Activated CD4-positive, alpha-beta T cell treated with anti-CD3 and anti-CD28 coated beads, Interleukin-2, amount 50 U/mL, for 48 hours (primary cell): ENCODE measurements at places on chromosomes 2 and 18.
A peak's percentile ranks its signal among the peaks of the same experiment; 100 is the strongest.

DNA sequence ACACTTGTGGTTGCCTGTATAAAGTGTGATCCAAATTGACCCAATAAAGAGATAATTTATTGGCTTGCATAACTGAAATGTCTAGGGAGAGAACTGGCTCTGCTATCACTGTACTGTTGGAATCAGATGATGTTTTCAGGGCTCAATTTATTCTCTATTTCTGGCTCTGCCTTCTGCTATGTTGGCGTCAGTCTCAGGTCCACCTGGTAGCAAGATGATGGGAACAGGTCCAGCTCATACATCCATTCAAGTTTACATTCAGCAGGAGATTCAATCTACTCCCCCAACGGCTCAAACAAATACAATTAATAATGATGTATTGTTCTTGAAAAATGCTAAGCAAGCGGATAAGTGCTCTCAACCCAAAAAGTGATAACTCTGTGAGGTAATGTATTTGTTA lies 297.7 kb upstream of the SYT4 start:
- DNase-seq: no peak

DNA sequence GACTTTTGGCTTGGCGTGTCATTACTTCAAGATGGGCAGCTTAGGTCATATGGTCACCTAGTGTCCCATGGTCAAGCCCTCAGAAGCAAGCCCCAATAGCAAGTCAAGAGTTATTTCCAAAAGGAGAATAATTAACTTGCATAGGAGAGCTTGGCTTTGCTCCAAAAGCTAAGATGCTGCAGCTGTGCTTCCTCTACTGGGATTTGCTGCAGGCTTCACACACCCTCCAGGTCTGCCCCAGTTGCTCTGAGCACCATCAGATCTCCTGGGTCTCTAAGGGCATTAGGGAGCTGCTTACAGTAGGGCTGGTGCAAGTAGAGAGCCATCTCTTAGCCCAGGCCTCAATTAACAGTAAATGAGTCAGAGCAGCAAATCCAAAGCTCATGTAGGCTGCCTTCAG lies 46.6 kb downstream of the THUMPD2 start:
- DNase-seq: no peak

GRCh38 chr2:60710707-60711106 lies 45.4 kb upstream of the PAPOLG start:
- no peak for DNase-seq

DNA sequence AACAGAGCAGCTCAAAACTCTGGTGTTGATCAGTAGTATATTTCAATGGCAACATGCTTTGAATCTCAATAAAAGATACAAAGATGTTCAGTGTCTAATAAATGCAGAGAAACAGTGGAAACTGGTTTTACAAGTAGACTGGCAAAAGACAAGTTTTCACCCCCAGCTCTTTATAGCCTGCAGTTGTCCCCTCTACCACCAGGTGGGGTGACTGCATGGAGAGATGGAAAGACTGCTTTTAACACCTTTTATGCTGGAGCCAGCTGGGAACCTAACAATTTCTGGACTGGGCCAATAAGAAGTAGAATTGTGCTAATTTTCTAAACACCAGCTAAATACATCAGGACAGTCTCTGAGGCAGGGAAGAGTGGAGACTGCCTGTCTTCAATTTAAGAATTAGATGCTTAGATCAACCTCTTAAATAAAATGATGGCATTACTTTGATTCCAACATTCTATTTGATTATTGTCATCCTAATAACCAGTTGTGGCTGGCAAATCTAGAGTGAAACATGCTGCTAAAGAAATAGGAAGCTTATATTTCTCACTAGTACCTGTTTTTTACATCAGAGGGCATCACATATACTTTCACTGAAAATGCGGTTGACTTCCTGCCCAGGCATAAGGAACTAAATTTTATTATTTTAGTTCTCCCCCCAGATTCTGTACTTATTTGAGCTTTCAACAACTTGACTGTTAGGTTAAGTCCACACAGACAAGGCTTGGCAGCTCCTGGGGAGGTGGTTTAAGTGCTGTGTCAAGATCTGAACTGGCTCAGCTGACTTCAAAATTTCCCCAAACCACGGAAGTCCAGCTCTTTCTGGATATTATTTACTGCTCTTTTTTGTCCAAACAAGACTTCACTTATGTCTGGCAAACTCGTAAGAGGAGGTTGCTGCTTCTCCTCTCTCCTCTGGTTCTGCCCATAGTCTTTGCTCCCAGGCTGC lies 140.5 kb downstream of the TPGS2 start:
- DNase-seq: peak; percentile 58

- DNase-seq: no peak
Measured at GRCh38 chr2:24899361-24899910, 20.6 kb downstream of the ADCY3 start.

DNA sequence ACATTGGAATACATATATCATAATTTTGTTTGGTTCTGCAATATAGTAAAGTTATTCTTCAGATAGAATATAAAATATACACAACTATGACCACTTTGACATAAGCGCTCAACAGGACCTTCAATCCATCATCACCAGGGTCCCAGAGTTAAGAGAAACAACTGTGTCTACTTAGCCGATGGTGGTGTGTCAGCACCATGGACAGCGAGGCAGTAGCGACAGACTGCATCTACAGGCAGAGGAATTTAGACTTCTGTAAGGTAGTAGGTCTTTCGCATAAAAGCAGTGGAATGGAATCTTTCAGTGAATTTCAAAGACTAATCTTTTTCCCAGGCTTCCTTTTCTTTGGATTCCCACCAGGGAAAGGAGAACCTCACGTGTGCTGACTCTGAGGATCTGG lies 20.5 kb upstream of the LRPPRC start:
- peak; percentile 48 for DNase-seq

DNA sequence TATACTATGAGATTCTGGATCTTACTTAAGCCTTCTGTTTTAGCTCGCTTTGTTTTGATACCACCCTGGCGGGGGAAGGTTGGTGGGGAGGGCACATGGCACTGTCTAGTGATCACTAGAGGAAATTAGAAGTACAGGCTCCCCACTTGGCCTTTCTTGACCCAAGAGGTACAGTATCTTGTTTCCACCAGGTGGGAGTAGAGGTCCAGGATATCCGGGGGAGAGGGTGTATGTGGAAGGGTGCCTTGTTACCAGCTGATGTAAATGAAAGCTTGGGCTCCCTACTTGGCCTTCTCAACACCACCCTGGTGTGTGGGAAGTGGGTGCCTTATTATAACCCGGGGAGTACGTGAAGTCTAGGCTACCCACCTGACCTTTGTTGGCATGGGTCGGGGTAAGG lies 7.5 kb downstream of the GALNT1 start:
- no peak for DNase-seq

DNA sequence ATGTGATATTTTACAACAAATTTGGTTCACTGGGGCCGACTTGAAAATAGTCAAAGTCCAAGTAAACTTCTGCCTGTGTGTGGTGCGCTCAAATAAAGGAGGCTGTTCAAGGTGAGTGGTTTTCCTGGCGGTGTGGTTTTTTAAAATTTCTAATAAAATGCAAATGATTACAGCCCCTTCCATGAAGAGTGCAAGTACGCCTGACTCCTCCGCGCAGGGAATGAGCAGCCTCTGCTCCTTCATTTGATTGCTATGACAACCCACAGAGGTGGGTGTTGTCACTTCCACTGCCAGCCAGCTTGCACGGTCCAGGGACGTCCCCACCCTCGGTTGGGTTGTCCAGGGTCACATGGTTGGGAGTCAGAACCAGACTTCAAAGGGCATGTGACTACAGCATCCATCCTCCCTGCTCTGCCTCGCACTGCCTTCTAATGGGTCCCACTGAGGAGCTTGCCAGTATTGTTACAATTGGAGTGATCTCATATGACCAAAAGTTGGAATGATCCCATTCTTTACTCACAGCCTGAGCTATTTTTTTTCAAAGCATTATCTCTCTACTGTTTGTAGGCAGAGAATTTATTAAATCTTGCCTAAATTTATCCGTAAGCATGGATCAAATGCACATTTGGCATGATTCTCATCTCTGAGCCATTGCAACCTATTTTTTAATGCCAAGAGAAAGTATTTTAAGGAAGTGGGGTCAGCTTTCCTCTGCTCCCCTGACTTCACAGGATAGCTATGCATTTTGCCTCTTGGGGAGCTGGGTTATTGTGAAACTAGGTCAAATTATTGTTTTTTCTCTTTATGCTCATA lies 121.3 kb downstream of the AGAP1 start:
- no peak for DNase-seq

DNA sequence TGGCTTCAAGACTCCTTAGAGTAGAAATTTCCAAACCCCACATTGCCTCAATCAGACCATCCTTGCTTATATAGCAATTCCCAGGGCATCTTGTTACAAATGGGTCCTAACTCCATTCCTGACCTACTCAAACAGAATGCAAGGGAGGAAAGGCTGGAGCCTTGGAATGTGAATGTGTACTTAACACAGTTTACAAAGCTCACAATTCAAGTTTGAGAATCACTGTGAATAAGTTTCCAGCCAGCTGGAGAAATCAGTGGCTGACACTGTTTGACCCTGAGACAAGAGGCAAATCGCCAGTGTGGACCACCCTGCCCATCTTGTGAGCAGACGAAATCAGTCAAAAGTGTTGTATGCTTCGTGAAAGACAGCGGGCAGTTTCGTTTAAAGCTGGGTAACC lies 65.5 kb downstream of the SOWAHC start:
- DNase-seq: no peak

DNA sequence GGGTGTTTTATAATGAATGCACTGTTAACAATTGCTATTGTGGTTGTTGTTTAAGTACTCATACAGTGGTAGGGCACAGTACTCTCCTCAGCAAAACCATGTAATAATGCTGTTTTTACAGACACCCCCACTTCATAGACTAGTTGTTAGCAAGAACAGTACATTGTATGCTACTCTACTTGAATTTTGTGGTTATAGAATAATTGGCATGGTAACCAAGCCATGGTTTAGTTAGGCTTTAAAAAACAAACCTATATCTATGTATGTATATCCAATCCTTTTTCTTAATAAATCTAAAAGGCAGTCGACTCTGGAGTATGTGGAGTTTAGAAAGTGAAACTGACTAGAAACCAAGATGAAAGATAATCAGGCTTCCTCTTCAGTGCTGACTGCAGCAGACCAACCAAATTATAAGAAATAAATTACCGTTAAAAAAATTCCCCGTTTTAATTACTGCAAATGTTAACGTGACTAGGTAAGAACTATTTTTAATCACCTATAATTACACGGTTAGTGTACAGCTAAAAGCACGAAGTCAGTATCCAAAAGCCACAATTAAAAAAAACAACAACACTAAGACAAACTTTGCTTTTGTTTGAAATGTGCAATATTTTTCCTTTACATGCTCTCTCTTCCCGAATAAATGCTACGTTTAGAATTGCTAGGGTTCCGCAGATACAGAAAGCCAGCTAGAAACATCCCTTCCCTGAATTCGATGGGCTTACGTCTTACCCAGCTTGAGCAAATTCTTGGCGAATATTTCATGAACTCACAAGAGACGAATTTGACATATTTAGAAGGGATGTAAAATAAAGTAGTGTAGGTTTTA lies 113.3 kb upstream of the SERTAD2 start:
- DNase-seq: no peak

- DNase-seq: no peak
Measured at GRCh38 chr2:206001912-206002311, 84.1 kb downstream of the INO80D start.

DNA sequence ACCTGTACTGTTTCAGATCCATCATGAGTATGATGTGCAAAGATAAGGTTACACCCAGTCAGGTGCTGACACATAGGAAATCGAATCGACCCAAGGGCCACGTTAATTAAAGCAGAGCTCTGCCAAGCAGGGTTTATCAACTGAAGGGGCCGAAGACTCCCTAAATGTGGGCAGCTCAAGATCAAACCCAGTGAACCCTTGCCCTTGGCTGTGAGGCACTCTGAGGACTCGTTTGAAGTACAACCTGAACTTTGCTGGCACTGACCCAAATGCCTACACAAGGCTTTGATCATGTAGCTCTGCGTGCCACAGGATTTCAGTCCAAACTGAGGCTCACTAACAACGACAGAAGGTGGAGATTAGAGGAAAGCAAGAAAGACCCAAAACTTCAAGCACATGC lies 352.1 kb downstream of the MTX2 start:
- no peak for DNase-seq

DNA sequence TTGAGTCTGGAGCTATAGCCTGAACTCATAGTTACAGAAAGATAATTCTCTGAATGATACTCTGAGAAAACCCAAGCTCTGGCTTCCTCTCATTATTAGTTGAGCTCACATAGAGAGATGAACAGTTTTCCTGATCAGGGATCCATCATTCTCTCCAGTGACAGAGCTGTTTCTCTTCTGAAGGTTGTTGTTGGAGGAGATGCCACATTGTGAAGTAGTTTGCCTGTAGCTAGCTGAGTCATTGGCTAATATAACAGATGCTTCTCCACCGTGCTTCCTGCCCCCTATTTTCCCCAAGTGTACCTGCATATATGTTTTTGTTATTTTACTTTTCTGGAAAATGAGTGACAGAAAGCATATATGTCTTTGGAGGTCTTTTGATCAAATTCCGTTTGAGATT lies 64.6 kb downstream of the OSBPL6 start:
- DNase-seq: no peak

- no peak for DNase-seq
Measured at GRCh38 chr2:12819103-12819475, 102.4 kb downstream of the TRIB2 start.

GRCh38 chr18:57789090-57789489 lies 14.0 kb downstream of the ATP8B1 start:
- DNase-seq: no peak

DNA sequence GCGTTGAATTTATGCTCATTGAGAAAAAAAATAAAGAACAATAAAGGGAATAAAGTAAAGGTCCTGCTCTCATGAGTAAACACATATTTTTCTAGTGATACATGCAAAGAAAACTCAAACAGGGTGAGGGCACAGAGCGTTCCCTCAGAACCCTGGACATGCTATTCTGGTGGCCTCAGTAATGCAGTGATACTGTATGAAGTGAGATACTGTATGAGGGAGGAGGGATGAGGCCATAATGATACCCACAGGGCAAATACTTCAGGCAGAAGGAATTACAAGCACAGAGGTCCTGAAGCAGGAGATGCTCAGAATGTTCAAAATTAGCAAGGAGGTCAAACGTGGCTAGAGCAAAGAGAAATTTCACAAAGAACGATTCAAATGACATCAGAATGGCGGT lies 28.4 kb upstream of the RNU4ATAC start:
- no peak for DNase-seq

GRCh38 chr2:150609831-150610582 lies 122.5 kb upstream of the RND3 start:
- no peak for DNase-seq

- DNase-seq: no peak
Measured at GRCh38 chr18:24530630-24531111, 70.2 kb downstream of the HRH4 start.

DNA sequence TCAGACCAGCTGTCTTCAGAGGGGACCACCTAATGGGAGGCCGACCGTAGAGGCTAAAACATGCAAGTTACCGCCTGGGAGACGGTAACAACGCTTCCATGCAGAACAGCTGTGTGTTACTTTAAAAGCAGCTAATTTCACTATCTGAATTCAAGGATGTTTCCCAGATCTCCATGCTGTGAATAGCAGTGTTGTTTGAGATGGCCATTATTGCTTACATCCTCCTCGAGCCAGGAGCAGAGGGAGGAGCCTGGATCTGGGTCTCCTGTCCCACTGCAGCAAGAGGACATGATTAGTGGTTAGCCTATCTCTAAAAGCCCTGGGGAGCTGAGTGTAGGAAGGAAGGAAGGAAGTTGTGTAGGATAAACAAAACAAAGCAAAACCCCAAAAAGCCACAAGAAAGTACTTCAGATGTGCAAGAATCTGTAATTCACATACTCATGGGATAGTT lies 50.9 kb downstream of the ACTR2 start:
- DNase-seq: no peak
